ENCODE measurements at places on chromosomes 7 and 10.

DNA sequence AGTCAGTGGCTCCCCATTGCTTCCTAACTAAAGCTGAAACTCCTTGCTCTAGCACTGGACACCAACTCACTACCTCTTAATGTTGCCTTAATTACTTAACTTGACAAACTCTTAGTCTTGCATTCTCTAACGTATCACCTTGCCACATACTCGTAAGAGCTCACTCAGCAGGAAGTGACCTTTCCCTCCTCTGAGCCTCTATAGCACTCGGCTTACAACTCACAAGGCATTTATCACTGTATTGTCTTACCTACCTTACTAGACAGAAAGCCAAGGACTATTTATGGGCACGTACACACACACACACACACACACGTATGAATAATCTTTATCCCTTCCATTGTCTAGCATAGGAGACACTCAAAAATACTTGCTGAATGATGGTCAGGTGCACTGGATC lies 21.2 kb downstream of the CEP41 start:
- DNase-seq, result no peak

DNA sequence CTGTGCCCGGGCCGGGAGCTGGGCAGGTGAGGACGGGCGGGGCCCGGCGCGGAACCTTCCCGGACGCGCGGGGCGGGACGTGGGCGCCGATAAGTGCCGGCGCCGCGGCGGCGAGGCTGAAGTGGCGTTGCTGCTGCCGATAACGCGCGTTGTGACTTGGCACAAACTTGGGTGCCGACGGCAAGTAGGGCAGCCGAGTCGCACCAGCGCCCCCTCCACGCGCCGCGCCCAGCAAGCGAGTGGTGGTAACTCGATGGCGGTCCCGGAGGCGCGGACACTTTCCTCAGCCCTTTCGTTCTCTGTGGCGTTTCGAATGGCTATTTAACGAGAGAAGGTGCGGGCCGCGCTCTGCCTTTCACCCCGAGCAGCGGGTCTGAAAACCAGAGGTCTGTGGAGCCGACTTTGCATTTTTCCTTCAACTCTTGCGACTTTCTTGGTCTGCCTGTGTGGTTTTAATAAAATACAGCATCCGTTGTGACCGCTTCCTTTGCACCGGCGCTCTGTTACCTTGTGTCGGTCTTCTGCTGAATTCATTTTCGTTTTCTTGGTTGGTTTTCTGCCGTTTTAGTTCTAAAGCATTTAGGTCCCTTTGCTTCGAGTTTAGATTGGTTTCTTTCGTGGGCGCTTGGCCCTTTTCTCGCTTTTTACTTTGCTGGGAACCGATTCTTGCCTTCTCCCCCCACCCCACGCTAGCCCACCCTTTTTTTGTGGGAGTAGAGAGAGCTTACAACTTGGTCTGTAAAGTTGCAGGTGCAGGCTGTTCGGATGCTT lies 701 bp downstream of the STK17A start:
- peak; percentile 80 for DNase-seq

GRCh38 chr7:99098286-99098823 lies 45.6 kb downstream of the SMURF1 start:
- no peak for DNase-seq

DNA sequence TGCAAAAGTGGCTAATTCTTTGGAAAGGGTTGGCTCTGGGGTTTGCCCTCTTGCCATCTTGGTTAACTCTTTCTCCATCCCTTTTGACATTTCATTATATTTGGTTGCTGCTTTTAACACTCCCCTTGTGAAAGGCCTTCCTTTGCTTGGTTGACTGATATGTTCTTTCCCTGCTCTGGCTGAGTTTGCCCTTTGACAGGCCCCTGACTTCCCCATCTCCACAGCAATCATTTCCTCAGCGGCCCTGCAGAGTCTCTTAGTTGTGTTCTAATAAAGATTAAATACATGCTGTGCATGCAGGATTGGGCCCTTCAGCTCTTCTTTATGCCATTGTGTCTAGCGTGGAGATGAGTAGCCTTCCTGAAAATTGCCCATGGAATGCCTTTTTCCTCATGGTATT lies 84.5 kb upstream of the CSTF2T start:
- no peak for DNase-seq

- DNase-seq, result no peak
These were observed 203.6 kb upstream of the NPSR1 start for GRCh38 chr7:34454381-34454780.

DNA sequence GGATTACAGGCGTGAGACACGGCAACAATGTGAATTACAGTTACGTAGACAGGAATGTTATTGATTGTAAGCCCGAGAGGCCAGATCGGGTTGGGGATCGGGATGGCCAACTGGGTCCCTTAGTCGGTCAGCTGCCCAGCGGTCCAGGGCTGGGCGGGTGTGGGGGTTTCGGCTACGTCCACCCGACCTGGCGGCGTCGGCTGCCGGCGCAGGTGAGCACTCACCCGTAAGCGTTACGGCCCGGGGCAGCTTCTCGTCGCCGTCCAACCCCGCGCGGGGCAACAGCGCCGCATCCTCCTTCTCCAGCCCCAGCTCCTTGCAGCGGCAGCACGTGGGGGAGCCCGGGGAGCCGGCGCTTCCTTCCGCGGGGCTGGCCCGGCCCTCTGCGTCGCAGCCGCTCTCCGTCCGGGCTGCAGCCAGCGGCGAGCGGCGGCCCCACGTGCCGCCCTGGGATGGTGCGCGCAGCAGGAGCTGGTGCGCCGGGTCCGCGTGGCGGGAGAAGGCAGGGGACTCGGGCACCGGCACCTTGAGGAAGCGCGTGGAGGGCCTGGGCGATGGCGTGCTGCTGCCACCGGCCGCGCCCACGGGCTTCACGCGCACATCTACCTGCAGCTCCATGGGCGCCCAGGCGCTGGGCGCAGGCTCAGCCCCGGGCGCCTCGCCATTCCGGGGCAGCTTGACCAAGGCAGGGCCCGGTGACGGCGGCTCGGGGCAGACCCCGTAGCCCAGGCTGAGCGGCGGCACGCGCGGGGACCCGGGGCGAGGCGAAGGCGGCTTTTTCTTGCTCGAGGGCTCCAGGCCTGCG lies 609 bp downstream of the KLRG2 start:
- peak; percentile 33 for DNase-seq

- no peak for DNase-seq
These were observed 261.4 kb downstream of the SNX13 start for GRCh38 chr7:17678896-17679295.

GRCh38 chr10:88800152-88801125 lies 2.1 kb upstream of the LIPM start:
- peak; percentile 39 for DNase-seq

DNA sequence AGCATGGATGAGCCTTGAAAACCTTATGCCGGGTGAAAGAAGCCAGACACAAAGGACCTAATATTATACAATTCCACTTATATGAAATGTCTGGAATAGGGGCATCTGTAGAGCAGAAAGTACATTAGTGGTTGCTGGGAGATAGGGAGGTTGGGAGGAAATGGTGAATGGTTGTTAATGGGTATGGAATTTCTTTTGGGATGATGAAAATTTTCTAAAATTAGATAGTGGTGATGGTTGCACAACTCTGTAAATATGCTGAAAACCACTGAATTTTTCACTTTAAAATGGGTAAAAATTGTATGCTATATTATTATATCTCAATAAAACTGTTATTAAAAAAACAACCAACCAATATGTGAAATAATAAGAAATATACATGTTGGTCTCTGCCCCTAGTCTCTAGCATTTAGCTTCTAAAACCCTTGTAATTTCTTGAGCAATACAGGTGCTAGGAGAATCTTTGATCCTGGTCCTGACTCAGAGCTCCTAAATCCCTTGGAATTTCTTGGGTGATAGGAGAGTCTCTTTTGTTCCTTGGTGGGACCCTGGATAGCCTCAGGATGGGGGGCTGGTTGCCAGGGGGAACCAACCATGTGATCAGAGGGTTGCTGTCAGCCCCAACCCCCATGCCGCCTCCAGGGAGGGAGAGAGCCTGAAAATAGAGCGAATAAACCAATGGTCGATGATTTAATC lies 64.0 kb downstream of the TACR2 start:
- DNase-seq, result no peak

DNA sequence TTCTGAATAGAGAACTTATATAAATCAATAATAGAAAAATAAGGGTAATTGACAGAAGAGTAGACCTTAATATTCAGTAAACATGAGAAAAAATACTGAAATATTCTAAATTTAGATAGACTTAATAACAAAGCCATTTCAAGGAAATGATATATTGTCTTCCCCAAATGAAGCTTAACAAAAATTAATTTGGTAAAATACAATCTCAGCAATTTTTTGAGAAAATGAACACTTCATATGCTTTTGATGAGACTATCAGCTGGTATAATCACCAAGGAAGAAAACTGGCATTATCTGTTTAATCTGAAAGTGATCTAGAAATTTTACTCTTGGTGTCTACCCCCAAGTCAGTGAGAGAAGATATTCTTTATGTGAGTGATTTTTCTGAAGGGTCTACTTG lies 1.7 kb upstream of the FAM237B start:
- no peak for DNase-seq

DNA sequence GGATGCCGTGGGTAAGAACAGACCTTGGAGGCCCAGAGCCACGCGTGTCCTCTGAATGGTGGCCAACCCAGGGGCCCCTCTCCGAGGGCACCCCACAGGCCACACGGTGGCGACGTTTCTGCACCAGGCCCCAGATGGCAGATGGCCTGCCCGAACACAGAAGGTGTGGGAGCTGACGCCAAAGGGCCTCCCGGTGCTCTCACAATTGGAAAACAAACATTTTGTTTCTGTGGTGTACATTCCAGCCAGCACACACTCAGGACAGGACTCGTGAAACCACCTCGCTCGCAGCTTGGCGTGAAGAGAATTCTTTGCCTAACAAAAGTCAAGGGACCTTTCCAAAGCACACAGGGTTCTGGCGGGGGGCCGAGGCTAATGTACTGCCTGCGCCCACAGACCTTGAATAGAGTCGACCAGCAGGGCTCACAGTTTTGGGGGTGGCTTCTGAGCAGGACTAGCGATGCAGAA lies 112.1 kb downstream of the FAM53B start:
- DNase-seq, result peak; percentile 61
